ENCODE measurements at places on chromosomes 3 and 15.

- no peak for DNase-seq
Measured at GRCh38 chr3:45659661-45660566, 29.3 kb upstream of the SACM1L start.

GRCh38 chr3:183584246-183584913 is 28.9 kb upstream of the KLHL6 start:
- no peak for DNase-seq

DNA sequence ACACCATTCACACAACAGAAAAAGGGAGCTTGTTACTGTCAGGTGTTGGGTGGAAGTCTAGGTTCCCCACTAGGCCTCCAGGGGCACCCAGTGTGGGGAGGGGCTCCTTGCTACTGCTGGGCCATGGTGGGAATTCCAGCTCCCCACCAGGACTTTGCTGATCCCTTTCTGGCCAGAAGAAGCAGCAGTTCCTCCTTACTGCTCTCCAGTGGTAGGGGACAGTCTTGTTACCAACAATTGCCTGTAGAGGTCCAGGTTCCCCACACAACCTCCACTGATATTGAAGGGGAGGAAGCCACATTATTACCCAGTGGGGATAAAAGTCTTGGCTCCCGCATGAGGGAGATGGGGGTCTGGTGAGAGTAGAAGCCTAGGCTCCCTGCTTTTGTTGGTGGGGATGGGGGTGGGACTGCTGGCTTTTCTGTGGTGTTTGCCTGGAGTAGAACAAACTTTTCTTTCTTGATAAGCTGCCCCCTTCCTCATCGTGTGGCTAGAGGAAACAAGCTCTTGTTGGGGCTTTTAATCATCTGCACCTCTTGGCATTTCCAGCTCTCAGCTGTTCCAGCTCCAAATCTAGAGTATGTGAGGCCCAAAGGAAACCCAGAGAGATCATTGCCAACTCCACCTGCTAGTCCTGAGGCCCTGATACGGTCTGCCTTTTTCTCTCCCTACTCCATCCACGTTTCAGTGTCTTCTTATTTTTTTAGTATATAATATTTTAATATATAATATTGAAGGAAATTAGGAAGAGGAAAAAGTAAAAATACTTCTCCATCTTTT is 824.2 kb downstream of the AGBL1 start:
- no peak for DNase-seq

DNA sequence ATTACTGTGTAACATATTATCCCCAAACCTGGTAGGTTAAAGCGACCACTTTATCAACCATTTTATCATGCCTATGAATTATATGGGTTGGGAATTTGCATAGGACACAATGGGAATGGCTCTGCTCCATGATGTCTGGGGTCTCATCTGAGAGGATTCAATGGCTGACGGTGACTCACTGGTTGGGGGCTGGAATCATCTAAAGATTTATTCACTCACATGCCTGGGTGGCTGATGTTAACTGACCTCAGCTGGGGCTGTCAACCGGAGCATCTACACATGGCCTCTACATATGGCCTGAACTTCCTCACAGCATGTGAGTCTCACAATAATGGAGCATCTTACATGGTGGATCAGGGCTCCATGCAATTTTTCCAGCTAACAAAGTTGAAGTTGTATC is 313.1 kb upstream of the PPP2R3A start:
- DNase-seq, result no peak

DNA sequence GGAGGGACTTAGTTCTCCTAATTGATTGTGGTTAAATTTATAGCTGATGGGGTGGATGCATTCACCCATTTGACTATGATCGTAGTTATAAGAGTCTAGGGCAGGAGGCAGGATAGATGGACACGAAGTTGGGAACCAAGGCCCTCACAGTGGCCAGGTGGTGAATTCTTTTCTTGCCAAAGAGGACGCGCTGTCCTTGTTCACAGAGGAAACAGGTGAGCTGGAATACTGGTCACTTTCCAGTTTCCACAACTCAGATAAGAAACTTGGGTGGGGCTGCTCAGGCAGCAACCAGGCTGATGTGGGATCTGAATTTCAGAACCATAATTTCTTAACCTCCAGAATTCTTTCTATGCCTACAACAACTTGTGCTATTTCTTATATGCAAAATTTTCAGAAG is 34.0 kb upstream of the ICE2 start:
- DNase-seq, result no peak

GRCh38 chr3:133595341-133595740 is 21.9 kb downstream of the CDV3 start:
- no peak for DNase-seq

- peak; percentile 65 for DNase-seq
Measured at GRCh38 chr3:10198761-10199649, 34.3 kb downstream of the IRAK2 start.

GRCh38 chr15:51288143-51289065 is 50.0 kb downstream of the CYP19A1 start:
- no peak for DNase-seq

DNA sequence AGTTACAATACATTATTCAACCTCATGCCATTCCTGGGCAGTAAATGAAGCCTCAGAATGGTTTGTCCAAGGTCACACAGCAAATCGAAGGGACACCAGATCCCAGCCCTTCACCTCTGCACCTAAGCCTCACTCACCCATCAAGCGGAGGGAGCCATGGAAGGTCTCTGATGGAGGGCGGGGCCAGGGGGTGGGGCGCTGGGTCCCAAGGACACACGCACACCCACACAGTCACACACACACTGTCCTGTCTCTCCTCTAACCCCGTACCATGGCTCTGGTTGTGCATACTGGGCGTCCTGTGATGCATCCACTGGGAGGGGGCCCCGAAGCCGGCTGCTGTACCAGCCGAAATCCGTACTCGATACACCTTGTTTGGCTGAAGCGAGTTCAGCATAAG is 15.3 kb upstream of the IGDCC3 start:
- DNase-seq, result no peak

- no peak for DNase-seq
Measured at GRCh38 chr3:73509066-73509465, 115.7 kb downstream of the PDZRN3 start.

GRCh38 chr3:139529662-139530061 is 9.9 kb downstream of the RBP1 start:
- no peak for DNase-seq

- DNase-seq, result no peak
Measured at GRCh38 chr3:73433687-73434086, 191.1 kb downstream of the PDZRN3 start.

GRCh38 chr15:22885120-22885519 is 46.7 kb downstream of the NIPA2 start:
- no peak for DNase-seq

- no peak for DNase-seq
Measured at GRCh38 chr3:195565716-195566115, 18.0 kb downstream of the APOD start.

DNA sequence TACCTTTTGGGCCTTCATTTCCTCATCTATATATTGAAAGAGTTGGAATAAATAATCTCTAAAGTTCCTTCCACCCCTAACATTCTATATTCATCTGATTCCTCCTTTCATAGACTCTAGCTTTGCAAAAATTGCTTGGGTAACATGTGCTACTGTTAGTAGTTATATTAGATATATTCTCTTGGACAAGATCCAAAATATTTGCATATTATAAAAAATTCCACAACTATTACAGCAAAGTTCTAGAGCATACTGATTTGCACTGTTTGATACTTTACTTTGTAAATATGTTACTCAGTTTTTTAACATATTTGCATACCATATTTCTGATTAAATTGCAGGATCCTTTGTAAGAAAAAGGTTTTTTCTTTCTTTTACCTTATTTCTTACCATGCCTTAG is 95.9 kb upstream of the UBE2E2 start:
- DNase-seq, result no peak

DNA sequence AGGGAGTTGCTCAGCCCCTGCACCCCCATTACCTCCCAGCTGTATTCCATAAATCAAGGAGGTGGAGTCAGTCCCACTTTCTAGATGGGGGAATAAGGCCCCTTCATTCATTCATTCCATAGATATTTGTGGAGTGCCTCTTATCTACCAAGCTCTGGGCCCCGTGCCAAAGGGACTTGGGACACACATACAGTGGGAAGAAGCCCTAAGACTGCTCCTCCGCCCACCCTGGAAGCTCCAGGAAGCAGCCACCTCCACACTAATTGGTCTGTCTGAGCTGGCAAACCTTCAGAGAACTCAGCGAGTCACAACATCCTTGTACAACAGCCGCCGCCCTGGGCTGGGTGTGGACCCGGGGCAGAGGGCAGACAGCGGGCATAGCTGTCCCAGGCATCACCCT is 6.4 kb downstream of the STRA6 start:
- DNase-seq, result no peak

GRCh38 chr3:143207338-143207961 is 87.9 kb downstream of the CHST2 start:
- DNase-seq, result no peak

DNA sequence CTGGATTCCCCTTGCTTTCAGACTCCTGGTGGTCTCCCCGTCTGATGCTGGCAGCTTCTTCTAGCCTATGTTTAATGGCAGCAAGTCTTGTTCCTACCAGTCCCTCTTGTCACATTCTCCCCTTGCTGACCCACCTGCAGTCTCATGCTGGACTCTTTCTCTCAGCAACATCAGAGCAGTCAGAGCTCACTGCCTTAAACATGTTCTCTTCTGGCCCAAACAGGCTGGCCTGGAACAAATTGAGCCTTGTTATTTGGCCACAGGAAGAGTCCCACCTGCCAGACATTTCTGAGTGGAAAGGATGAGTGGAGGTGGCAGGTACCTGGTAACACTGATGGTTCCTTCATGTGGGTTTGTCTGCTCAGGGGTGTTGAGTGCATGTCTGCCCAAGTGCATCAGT is 59.2 kb upstream of the APEH start:
- no peak for DNase-seq

- DNase-seq, result no peak
Measured at GRCh38 chr15:80480171-80480811, 76.1 kb downstream of the ARNT2 start.

GRCh38 chr15:96328181-96328876 is 2.2 kb upstream of the NR2F2 start:
- DNase-seq, result no peak

GRCh38 chr3:195139876-195140240 is 131.1 kb downstream of the XXYLT1 start:
- no peak for DNase-seq

DNA sequence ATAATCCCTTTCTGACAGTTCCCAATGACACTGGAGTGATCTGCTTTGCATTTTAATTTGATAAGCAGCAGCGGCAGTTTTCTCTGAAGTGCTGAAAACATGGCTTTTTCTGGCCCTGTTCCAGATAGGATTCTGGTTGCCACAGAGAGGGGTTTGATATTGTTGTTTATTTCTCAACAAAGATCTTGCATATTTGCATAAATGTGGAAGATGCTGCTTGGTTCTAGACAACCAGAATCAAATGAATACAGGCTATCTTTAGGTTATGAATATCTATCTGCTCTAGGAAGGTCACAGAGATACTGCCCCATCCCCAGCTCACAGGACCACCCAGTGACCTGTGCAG is 137.1 kb downstream of the ZNF609 start:
- no peak for DNase-seq

GRCh38 chr15:42059661-42060476 is 34.5 kb downstream of the PLA2G4D start:
- DNase-seq, result peak; percentile 68

DNA sequence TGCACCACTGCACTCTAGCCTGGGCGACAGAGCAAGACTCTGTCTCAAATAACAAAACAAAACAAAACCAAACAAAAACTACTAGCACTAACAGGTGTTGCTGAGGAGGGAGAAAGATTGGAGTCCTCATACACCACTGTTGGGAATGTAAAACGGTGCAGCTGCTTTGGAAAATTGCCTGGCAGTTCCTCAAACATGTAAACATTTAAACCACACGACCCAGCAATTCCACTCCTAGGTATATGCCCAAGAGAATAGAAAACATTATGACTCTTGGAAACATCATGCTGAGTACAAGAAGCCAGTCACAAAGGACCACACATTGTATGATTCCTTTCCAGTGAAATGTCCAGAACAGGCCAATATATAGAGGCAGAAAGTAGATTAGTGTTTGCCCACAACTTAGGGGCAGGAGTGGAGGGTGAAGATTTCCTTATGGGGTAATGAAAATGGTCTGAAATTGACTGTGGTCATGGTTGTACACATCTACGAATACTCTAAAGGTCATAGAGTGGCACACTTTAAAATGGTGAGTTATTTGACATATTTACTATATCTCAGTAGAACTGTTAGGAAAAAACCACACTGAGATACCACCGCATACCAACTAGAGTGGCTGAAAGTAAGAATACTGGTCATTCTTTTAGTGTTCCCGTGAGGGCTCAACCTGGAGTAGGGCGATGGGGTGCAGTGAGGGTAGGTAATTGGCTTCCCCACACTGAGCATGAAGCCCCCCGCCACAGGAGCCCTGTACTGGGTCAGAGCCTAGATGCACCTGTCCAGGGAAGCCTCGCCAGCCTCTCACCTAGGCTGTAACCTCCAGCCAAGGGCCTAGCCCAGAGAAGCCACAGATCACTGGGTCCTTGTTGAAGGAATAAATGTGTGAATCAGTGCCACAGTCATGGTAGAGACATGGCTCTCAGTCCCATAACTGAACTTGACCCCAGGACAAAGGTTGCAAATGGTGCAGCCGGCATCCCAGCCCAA is 131.1 kb downstream of the NUP210 start:
- DNase-seq, result no peak

DNA sequence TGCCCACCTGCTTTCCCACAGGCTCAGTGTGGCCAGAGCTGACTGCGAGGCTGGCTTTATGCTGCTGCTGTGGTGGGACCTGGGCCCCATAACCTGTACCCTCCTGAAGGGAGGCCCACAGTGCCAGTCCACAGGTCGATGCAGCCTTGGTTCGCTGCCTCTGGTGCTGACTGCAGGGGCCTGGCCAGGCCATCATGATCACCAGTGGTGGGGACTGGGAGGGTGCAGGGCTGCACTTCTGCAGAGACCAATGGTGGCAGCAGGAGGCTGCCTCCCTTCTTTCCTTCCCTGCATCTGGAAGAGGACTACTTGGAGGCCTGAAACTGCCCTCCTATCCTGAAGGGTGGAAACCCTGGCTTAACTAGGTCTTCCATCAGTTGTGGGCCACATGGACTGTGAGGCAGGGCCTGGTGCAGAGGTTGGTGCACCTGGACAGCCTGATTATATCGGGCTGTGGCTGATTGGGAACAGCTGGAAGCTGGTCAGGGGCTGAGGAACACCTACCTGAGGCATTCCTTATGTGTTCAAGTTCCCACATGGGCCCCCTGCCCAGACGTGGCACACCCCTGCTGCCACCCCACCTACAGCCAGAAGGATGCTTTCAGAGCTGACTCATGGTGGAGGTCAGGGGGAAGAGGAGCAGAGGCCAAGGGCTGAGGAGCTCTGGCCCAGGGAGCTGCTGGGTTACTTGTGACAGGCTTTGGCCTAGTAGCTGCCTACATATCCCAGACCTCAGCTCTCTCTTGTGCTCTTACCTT is 29.8 kb downstream of the POMGNT2 start:
- DNase-seq, result no peak

- no peak for DNase-seq
Measured at GRCh38 chr3:23959135-23959900, 14.2 kb downstream of the NR1D2 start.

Measured in activated CD4-positive, alpha-beta T cell treated with anti-CD3 and anti-CD28 coated beads, Interleukin-2, amount 50 U/mL, for 4 hours (primary cell).